ENCODE measurements at places on chromosomes 4 and X.

DNA sequence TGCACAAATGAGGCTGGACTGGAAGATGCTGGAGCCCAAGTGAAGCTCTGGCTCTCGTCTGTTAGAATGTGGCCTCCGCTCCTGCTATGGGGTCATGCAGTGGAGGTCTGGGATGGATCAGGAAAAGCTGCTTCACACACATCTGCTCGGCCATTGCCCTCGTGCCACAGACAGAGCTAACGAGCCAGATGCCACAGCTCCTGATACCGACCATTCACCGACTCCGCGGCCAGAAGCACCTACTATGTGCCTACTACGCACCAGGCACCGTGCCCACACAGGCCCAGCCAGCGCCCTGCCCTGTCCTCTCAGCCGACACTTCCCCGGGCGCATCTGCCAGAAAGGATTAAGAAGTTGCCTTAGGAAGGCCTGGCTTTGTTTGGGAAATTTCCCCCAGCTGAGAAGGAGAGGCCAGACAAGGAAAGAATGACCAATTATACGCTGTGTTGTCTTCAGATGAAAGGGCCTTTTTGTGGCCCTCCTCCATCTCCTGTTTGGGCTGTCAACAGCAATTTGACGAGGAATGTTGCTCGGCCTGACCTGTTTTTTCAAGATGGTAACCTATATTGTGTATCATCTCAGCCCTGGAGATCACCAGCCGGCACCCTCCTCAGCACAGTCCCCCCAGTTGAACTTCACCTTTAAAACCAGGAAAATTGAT lies 34.3 kb downstream of the HMX1 start:
- no peak for DNase-seq

GRCh38 chrX:148540671-148541583 lies 40.5 kb downstream of the AFF2 start:
- no peak for DNase-seq

DNA sequence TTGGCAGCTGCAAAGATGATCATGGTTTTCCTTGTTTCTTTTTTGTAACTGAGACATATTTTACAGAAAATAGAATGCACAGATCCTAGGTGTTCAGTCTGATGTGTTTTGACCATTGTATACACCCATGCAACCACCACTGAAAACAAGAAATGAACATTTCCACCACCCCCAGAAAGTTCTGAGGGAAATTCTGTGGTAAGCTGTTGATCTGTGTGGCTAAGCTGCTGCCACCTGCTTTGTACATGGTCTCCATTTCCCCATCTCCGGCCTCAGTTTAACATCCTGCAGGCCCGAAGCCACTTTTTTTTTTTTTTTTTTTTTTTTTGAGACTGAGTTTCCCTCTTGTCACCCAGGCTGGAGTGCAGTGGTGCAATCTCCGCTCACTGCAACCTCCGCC lies 65.3 kb downstream of the NYX start:
- no peak for DNase-seq

- peak; percentile 92 for DNase-seq
Measured at GRCh38 chr4:8403173-8403753, 37.3 kb downstream of the ACOX3 start.

DNA sequence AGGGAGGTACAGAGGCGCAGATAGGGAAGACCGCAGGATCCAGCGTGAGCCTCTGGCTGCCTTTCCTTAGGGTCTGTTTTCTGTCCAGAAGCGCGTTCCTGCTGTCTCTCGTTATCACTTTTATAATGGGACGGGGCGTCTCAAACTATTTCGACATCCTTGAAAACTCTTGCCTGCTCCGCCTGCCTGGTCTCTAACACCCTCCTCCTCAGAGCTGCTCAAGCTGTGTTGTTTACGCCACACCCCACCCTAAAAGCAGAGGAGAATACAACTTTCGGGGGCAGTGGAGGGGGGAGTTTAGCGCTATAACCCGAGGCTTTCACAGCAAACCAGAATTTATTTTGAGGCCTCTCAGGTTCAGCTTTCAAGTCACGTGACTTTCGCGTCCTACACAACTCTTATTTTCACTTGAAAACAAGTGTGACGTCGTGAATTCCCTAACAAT lies 646 bp upstream of the FAM3A start:
- no peak for DNase-seq

GRCh38 chr4:83644677-83645659 lies 109.1 kb downstream of the GPAT3 start:
- DNase-seq, result peak; percentile 28

DNA sequence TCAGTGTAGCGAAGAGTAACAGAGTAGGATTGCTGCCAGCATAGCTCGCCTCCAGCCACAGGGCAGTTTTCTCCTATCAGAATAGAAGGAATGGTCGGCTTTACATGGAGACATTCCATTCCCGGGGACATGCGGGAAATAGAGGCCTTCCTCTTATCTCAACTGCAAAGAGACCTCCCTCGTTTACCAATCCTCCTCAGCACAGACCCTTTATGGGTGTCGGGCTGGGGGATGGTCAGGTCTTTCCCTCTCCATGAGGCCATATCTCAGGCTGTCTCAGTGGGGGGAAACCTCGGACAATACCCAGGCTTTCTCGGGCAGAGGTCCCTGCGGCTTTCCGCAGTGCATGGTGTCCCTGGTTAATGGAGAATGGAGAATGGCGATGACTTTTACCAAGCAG lies 285.0 kb downstream of the ASMT start:
- DNase-seq, result no peak

DNA sequence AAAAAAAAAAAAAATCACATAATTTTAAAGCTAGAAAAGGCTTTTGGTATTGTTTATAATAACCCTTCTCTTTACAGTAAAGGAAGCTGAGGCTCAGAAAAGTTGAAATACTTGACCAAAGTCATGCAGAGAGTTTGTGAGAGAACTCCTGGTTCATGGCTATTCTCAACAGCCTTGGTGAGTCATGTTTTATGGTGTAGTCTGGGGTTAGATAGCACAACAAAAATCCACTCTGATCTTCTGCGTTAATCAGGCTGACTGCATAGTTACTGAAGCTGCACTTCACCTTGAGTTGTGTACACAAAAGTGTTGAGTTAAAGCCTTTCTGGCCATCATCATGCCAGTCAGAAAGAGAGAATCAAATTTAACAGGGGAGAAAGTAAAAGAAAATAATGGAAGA lies 19.3 kb upstream of the SFRP2 start:
- no peak for DNase-seq

DNA sequence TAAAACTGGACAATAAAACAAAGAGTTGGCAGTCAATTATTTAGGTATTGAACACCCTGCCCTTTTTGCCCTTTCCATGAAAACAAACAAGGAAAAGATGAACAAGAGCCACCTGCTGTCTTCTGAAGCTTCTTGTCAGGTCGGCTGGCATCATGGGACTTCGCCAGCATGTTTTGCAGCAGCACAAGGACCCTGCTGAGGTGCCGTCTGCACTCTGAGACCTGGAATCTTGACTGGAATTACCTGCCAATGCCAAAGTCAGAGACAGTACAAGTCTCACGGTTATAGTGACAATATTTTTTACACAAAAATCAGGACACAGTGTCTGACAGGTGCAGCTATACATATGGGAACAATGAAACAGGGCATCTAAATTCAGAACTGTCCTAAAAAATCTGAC lies 284.5 kb downstream of the GASK1B start:
- DNase-seq, result no peak

GRCh38 chrX:85052636-85053343 lies 49.1 kb downstream of the APOOL start:
- DNase-seq, result no peak

DNA sequence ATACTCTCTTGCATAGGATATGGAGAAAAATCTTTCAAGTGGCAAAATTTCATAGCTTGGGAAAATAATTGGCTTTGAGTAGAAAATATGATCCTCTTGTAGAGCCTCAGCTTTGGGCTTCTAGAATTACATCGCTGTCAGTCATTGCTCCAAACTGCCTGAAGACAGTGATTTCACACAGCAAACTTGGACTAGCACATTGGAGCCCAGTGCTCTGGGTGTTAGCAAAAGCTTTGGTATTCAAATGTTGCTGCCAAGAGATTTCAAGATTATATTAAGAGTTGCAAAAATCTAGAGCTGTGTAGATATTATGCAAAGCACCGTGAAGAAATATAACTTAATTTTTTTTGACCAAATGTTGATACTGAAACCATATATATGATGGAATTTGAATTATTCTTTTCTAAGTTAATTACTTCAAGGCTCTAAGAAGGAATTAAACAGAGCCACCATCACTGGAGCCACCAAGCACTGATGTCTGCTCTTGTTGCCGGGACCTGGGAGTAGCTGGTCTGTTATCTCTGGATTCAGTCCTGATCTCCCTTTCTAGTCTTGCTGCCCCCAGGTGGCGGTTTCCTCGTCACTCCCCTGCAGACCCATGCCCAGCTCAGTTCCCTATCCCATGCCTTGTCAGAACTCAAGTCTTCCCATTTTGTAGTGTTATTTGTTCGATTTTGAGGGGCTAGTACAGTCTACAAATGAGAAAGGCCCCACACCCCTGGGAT lies 260.7 kb upstream of the SFRP2 start:
- peak; percentile 43 for DNase-seq

GRCh38 chrX:152904151-152905080 lies 6.5 kb downstream of the ZNF185 start:
- DNase-seq, result peak; percentile 63

- no peak for DNase-seq
Measured at GRCh38 chrX:7606039-7606652, 236.8 kb upstream of the VCX start.

DNA sequence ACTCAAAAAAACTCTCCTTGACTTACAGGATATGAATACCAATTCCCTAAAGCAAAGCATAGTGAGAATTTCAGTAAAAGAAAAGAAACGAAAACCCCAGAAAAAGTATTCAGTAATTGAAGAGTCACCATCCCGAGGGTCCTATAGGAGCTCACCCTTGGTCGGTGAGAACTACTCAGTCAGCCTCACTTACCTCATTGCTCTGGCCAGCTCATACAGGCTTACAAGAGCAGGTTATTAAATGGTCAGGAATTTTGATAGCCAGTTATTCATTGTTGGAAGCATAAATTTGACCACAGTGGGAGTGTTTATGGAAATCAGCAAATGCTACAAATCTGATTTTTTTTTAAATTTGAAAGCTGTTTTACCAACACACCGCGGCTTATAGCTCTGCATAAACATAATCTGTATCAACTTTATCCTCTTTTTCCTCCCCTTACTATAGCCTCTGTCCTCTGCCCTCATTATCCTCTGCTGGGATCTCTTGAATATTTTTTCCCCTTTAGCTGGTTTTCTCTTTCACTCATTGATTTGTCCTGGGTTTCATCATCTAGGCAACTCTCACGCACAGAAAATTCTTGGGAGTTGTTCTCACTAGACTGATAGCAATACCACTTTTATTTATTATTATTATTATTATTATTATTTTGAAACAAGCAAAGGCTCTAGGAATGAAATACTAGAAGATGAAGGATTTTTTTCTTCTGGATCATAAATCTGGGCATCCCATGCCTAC lies 11.0 kb upstream of the CXCL2 start:
- DNase-seq, result no peak

DNA sequence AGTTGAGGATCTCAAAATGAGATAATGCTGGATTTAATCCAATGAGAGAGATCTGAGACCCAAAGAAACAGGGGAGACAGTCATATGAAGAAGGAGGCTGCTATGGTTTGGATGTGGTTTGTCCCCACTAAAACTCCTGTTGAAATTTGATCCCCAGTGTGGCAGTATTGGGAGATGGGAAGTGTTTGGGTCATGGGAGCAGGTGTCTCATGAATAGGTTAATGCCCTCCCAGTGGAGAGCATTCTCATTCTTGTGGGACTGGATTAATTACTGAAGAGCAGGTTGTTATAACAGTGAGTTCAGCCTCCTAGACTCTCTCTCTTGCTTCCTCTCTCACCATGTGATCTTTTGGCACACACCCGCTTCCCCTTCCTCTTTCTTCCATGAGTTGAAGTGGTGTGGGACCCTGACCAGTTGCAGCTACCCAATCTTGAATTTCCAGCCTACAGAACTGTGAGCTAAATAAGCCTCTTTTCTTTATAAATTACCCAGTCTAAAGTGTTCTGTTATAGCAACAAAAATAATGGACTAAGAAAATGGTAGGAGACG lies 70.3 kb downstream of the PPEF2 start:
- no peak for DNase-seq
